NCI-H1694 treated with DMSO at 0.1 percent for 48 hours (cell line): ENCODE measurements at places on chromosomes 12 and 14.

DNA sequence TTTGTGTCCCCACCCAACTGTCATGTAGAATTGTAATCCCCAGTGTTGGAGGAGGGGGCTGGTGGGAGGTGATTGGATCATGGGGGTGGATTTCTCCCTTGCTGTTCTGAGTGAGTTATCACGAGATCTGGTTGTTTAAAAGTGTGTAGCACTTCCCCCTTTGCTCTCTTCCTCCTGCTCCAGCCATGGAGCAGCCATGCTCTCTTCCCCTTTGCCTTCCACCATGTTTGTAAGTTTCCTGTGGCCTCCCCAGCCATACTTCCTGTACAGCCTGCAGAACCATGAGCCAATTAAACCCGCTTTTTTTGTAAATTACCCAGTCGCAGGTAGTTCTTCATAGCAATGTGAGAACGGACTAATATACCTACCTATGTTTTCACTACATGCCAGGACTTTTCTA, 2.6 kb upstream of the POC1B start:
- no peak for DNase-seq

DNA sequence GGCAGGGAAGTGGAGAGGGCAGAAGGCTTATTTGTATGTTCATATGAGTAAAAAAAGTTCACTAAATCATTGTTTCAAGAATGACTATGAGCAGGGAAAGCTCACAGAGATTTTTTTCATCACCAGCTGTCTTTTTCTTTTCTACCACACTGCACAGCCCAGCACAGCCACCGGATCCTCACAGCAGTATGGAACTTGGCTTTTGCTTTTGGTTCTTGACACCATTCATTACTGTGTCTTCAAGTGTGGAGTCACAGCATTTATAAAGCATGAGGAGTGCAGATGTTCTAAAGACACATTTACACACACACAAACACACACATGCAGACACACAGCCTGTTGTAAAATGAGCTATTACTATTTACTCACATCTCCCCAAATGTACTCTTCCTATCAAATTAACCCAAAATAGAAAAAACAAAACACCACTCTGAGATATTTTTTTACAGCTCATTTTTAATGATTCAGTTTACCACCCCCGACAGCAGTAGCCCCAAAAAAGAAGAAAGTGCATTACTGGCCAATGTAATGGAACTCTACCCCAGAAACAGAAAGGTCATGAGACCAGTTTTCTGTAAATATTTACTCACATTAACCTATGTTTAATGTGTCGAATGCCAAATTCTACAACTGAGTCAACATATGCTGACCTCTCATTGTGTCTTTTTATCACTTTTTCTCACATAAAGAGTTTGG, 60.5 kb downstream of the BTG1 start:
- DNase-seq: no peak

- DNase-seq: no peak
Measured at GRCh38 chr12:69396041-69396440, 36.5 kb downstream of the YEATS4 start.

DNA sequence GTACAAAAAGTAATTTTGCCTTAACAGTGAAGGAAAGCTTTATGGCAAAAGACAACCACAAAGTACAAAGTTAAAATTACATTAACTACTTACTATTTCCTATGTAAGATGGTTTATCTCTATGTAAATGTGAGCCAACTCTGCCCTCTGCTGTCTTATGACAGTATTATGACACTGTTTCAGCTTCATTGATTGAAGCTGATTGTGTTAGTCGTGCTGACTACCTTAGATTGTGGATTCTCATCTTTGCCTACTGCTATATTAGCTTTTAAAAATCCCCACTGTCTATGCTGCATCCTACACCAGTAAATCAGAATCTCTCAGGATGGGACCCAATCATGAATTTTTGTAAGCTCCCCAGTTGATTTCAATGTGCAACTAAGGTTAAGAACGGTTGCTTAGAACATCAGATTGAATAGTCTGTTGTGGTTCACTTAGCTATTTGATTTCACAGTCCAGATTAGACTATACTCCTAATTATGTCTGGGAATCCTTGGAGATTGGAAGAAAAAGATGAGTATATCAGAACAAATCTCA, 12.2 kb upstream of the SPTB start:
- DNase-seq: peak; percentile 89

DNA sequence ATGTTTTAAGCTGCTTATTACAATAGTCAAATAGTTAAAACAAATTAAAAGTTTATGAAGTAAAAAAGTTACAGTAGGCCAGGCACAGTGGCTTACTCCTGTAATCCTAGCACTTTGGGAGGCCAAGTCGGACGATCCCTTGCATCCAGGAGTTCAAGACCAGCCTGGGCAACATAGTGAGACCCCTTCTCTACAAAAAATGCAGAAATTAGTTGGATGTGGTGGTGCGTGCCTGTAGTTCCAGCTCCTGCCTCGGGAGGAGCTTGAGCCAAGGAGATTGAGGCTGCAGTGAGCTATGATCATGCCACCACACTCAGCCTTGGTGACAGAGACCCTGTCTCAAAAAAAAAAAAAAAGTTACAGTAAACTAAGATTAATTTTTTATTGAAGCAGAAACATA, 142.6 kb downstream of the MIPOL1 start:
- DNase-seq: no peak

- no peak for DNase-seq
Measured at GRCh38 chr12:94078138-94078723, 70.1 kb upstream of the PLXNC1 start.

DNA sequence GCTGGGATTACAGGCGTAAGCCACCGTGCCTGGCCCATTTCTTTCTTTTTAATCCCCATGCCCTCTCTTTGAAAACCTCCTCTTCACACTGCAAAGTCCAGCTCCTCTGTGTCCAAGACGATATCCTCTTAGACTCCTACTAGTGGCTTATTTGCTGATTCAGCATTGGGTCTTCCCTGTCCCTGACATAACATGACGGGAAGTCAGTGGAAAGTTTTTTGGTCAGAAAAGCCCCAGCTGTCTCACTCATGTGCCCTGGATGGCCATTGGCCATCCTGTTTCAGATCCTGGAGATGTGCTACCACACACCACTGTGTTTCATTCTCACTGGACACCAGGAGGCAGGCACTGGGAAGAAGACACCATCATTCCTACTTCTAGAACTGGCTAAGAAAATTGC, 102.6 kb upstream of the MED13L start:
- DNase-seq: no peak

- DNase-seq: no peak
Measured at GRCh38 chr12:95323212-95323611, 105.6 kb downstream of the VEZT start.

GRCh38 chr12:58369576-58369975, 428.2 kb downstream of the ATP23 start:
- DNase-seq: no peak
